Subcutaneous adipose tissue (tissue), 4 donors: ENCODE measurements at places on chromosomes 7 and 10. TPM values are rescaled to one million over a fixed set of nuclear protein-coding genes. Genes with fewer than 3 reads are reported as not detected.

The VWDE gene
- not detected for total RNA-seq

The LRMDA gene
- 20.2 TPM for total RNA-seq

The FAM149B1 gene
- total RNA-seq = 22.0 TPM

The SCIN gene
- total RNA-seq = 0.94 TPM

The FAM25G gene
- not detected for total RNA-seq

The DPP6 gene
- not detected for total RNA-seq

The DOCK4 gene
- total RNA-seq = 52.0 TPM

The VGF gene
- total RNA-seq = not detected

The FOXI2 gene
- not detected for total RNA-seq

The KRIT1 gene
- total RNA-seq = 50.8 TPM

The MYOZ1 gene
- total RNA-seq = 0.44 TPM
